ENCODE measurements at places on chromosomes 4 and X.

DNA sequence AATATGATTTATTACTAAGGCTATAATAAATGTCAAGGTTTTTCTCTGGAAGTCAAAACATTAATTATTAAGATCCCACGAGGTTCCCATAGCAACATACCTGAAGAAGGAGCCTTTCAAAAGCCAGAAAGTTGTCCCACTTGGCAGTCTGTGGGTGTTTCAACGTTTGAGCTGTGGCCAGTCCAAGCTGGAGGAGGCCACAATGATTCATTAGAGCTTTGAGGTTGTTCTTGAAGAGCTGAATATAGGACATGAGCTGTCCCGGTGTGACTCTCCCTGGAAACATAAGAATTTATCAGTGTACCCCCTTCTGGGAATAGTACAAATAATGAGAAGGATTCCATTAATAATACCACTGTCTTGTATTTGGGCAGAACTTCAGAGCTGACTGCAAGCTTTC is 92.1 kb downstream of the SCFD2 start:
- no peak for DNase-seq

DNA sequence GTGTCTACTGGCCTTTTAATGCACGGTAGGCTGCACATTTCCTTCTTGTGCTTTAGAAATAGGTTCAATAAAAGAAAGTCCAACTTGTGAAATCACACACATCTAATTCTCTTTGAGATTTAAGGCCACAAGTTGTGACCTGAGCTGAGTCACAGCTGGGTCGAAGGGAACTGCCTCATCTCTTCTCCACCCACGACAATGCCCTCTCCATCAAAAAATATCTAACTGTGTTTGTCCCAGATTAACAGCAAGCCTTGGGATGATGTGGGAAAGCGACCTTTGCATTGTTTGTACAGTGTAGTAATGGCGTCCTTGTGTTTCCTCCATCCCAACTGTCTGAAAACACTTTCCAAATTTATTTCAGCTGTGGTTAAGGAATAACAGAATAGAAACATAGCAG is 168.9 kb downstream of the AMELX start:
- DNase-seq, result no peak

GRCh38 chr4:188719794-188720193 is 580.6 kb downstream of the TRIML1 start:
- no peak for DNase-seq

- no peak for DNase-seq
Measured at GRCh38 chr4:188822698-188823097, 683.5 kb downstream of the TRIML1 start.

DNA sequence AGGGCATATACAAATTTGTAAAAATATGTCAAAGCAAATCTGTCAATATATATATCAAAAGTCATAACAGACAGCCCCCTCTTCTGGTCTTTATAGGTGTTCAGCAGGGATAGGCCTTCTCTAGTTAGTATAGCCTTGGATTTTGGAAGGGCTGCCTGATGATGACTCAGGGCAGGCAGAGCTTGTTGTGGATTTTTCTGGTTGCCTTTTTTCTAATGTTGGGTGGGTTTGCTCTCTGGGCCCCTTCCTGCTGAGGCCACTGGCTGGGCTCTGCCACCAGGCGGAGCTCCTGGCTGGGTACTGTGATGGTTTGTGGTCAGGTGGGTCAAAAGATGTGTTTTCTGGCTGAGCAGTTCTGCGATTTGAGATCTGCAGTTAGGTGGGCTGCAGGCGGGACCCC is 294.2 kb downstream of the GRIA2 start:
- DNase-seq, result no peak

DNA sequence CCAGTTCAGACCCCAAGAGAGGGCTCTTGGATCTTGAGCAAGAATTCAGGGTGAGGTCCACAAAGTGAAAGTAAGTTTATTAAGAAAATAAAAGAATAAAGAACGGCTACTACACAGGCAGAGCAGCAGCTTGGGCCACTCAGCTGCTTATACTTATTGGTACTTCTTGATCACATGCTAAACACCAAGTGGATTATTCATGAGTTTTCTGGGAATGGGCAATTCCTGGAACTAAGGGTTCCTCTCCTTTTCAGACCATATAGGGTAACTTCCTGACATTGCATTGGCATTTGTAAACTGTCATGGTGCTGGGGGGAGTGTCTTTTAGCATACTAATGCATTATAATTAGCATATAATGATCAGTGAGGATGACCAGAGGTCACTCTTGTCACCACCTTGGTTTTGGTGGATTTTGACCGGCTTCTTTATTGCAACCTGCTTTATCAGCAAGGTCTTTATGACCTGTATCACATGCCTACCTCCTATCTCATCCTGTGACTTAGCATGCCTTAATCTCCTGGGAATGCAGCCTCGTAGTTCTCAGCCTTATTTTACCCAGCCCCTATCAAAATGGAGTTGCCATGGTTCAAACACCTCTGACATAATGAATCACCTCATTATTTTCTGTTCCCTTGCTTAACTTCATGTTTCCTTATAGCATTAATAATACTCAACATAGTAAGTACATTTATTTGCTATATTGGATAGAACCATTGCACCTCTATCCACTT is 476.3 kb downstream of the DTHD1 start:
- no peak for DNase-seq

DNA sequence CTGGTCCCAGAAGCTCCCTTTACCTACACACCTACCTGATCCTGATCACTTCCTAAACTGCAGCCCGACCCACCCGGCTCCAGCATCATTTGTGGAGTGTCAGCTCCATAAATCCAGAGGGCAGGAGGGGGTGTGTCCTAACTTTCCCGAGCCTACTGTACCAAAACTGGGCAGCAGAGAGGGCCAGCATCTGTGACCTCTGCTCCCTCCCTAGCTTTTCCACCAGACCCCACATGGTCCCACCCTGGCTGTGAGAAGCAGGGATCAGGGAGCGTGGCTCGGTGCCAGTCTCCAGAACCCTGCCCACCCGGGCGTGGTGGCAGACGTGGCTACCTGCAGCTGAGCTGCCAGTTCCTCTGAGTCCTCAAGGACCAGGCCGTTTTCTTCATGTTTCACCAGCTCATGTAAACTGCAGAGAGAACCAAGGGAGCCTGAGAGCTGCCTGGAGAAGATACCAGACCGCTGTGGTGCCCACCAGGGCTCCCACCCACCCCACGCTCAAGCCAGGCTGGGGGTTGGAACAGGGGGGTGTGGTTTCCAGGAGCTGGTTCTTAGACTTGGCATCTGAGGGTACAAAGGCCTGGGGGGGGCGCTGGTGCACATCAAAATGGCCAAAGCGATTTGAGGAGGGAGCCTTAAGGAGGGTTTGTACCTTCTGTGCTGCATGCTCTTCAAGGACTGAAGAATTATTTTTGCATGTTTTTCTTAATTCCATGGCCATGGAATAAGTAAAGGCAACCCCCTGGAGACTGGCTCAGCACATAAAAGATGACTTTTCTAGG is 76.7 kb upstream of the DRD5 start:
- DNase-seq, result peak; percentile 12

DNA sequence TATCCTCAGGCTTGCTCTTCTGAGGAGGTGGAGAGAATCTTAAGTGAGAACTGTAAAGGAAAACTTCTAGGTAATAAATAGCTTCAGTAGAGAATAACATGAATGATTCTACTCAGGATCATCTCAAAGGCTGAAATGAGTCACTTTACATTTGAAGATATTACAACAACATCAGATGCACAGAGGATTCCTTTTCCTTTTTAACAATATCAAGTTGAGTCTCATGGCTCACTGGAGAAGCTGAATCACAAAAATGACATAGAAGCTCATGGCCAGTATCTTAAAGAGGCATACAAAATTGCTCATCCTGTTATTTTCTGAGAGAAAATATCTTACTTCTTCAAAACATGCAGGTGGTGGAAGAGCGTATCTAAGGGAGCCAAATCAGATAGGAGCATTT is 72.5 kb upstream of the EMCN start:
- DNase-seq, result no peak

Measured in NCI-H2081 (cell line).